Thyroid gland (tissue), 4 donors: ENCODE measurements at places on chromosomes 3 and 15. TPM values are rescaled to one million over a fixed set of nuclear protein-coding genes. Genes with fewer than 3 reads are reported as not detected.

DNA sequence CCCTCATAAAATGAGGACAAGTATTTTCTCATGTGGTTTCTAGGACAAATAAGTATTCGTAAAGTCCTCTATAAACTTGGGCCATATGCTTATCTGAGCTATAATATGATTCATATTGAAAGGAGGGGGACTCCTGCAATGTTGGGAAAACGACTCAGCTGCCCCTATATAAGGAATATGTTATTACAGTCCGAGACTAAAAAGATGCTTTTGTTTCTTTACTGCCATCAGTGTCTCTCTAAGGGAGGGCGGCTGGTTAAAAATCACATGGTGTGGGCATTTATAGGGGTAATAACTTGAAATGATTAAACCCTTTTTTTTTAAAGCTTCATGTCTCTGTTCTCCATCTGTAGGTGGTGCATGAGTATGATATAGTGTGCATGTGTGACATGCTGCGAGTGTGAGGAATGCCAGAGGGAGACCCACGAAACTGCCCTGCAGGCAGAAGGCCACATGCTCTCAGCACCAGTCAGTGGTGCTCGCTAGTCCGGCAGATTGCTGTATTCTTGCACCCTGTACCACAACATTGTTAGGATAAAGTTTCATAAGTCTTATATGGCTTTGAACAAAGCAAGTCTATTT, 256.0 kb upstream of the CTDSPL start:
- H3K36me3 ChIP-seq, result no peaks in the 10 kb centered on the region
- H3K4me3 ChIP-seq, result no peak overlapping the region

DNA sequence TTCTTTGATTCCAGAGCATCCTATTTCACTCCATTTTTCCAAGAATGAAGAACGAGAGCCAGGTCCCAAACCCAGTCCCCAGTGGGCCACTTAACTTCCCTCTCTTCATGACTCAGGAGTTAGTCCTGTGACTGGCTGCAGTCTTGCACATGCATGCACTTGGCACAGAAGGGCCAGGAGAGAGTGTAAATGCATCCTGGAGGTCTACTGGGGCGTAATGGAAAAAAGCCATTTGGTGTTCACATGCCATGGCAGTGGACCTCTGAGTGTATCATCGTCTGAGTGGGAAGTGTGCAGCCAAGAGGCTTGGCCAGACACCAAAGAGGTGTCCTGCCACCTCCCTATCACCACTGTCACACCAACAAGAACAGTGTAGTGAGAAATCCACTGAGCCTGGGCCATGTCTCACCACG, 15.1 kb upstream of the RFTN1 start:
- no peak overlapping the region for H3K4me3 ChIP-seq
- no peaks in the 10 kb centered on the region for H3K36me3 ChIP-seq
- no peaks in the 10 kb centered on the region for H3K27me3 ChIP-seq
- no peak overlapping the region for H3K27ac ChIP-seq
- peak; percentile 44 for DNase-seq
- no peaks in the 10 kb centered on the region for H3K4me1 ChIP-seq

DNA sequence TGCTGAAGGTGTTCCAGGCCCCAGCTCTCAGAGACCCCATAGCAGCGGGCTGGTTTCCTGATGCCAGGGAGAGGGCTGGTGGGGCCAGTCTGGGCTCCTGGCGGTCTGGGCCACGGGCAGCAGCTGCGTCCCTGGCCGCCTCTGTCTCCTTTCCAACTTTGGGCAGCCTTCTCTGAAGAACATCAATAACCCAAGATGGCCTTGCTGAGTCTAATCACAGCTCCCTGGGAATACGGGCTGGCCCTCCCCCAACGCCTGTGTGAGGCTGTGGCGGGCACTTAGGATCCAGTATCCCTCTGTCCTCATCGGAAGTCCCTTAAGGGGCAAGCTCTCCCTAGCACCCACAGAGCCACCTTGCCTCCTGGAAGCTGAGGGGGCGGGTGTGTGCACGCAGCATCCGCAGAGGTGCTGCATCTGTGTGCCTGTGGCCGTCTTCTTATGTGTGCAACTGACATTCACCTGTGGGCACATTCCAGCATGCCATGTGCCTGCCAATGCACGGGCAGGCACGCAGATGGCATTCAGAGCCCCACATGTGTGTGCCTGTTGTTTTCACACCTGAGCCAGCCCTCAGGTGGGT, 2.1 kb downstream of the ATP2B2 start:
- H3K4me1 ChIP-seq, result peaks cover 9% of the 10 kb centered on the region
- H3K27ac ChIP-seq, result no peak overlapping the region
- no peaks in the 10 kb centered on the region for H3K27me3 ChIP-seq
- DNase-seq, result no peak
- no peaks in the 10 kb centered on the region for H3K36me3 ChIP-seq

GRCh38 chr3:127037971-127038446, 55.1 kb downstream of the PLXNA1 start:
- peaks cover 12% of the 10 kb centered on the region for H3K36me3 ChIP-seq
- peaks cover 14% of the 10 kb centered on the region for H3K4me1 ChIP-seq
- H3K27me3 ChIP-seq, result no peaks in the 10 kb centered on the region
- no peak overlapping the region for H3K27ac ChIP-seq
- no peak overlapping the region for H3K4me3 ChIP-seq

DNA sequence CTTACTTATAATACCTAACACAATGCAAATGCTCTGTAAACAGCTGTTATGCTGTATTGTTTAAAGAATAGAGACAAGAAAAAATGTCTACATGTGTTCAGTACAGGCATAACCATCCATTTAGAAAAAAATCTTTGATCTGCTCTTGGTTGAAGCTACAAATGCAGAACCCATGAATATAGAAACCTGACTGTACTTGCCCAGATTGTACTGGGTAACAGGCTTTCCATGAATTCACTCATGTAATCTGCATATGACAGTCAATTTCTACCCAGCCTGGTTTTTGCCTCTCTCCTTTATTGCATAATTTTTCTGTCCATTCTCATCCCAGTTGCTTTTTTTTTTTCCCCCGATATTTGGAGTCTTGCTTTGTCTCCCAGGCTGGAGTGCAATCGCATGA, 62.6 kb upstream of the ETV5 start:
- no peaks in the 10 kb centered on the region for H3K36me3 ChIP-seq
- H3K27me3 ChIP-seq, result no peaks in the 10 kb centered on the region

- no peak overlapping the region for H3K4me3 ChIP-seq
- H3K27ac ChIP-seq, result no peak overlapping the region
- no peaks in the 10 kb centered on the region for H3K27me3 ChIP-seq
Observed at GRCh38 chr15:89528757-89529352, 32.5 kb upstream of the RHCG start.

DNA sequence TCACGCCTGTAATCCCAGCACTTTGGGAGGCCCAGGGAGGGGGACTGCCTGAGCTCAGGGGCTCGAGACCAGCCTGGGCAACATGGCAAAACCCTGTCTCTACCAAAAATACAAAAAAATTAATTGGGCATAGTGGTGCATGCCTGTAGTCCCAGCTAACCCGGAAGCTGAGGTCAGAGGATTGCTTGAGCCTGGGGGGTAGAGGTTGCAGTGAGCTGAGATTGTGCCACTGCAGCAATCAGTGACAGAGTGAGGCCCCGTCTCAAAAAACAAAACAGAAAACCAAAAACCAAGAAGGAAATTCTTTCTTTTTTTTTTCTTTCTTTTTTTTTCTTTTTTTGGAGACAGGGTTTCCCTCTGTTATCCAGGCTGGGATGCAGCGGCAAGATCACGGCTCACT, 3.5 kb downstream of the SPATA12 start:
- no peaks in the 10 kb centered on the region for H3K27me3 ChIP-seq
- H3K4me1 ChIP-seq, result peaks cover 46% of the 10 kb centered on the region
- no peaks in the 10 kb centered on the region for H3K36me3 ChIP-seq

DNA sequence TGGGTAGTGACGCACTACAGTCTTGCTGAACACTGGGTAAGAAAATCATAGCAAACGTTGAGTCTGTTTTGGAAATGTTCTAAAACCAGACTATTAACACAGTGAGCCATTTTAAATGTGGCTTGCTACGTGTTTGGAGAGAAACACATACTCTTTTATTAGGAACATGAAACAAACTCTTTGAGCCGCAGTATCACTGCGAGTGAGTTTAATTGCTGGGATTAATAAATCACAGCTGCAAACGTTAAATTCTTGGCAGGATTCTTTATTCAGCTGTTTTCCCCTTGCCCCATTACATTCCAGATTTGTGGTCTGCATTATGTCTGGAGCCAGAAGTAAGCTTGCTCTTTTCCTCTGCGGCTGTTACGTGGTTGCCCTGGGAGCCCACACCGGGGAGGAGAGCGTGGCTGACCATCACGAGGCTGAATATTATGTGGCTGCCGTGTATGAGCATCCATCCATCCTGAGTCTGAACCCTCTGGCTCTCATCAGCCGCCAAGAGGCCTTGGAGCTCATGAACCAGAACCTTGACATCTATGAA, 33.6 kb downstream of the BTD start:
- H3K27me3 ChIP-seq, result no peaks in the 10 kb centered on the region
- no peaks in the 10 kb centered on the region for H3K36me3 ChIP-seq
- no peak overlapping the region for H3K27ac ChIP-seq
- no peak for DNase-seq

GRCh38 chr15:54197995-54198394, 219.8 kb downstream of the UNC13C start:
- no peak overlapping the region for H3K4me3 ChIP-seq
- no peaks in the 10 kb centered on the region for H3K27me3 ChIP-seq
- no peaks in the 10 kb centered on the region for H3K36me3 ChIP-seq
- no peak overlapping the region for H3K27ac ChIP-seq
- H3K4me1 ChIP-seq, result no peaks in the 10 kb centered on the region
- no peak for DNase-seq

- H3K36me3 ChIP-seq, result no peaks in the 10 kb centered on the region
- H3K4me1 ChIP-seq, result peaks cover 10% of the 10 kb centered on the region
- no peak overlapping the region for H3K27ac ChIP-seq
Observed at GRCh38 chr15:29103824-29104565, 165.6 kb downstream of the NSMCE3 start.

- no peak overlapping the region for H3K27ac ChIP-seq
- H3K27me3 ChIP-seq, result no peaks in the 10 kb centered on the region
- no peaks in the 10 kb centered on the region for H3K36me3 ChIP-seq
- H3K4me1 ChIP-seq, result peaks cover 10% of the 10 kb centered on the region
- DNase-seq, result no peak
Observed at GRCh38 chr3:61885414-61885813, 324.0 kb downstream of the PTPRG start.

DNA sequence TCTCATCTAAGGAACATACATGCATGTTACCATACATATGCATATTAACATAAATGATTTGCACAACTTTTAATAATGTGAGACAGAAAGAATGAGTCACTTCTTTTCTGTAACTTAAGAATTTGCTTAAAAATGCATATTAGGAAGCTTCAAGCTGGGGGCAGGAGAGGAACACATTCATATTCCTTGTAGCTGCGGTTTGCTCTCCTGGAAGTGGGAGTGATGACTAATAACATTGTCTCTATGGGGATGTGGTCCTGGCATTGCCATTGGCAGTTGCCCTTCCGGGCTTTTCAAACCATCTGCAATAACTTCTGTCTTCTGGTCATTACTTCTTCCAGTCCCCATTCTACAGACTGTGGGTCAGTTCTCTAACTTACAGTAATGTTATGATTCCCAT, 15.6 kb downstream of the CHST2 start:
- H3K27ac ChIP-seq, result no peak overlapping the region
- no peak overlapping the region for H3K4me3 ChIP-seq
- DNase-seq, result no peak
- H3K27me3 ChIP-seq, result no peaks in the 10 kb centered on the region
- no peaks in the 10 kb centered on the region for H3K36me3 ChIP-seq

- H3K36me3 ChIP-seq, result no peaks in the 10 kb centered on the region
- H3K4me1 ChIP-seq, result no peaks in the 10 kb centered on the region
- no peaks in the 10 kb centered on the region for H3K27me3 ChIP-seq
- no peak for DNase-seq
- H3K27ac ChIP-seq, result no peak overlapping the region
- H3K4me3 ChIP-seq, result no peak overlapping the region
Observed at GRCh38 chr3:59133311-59133710, 83.5 kb upstream of the CFAP20DC start.

DNA sequence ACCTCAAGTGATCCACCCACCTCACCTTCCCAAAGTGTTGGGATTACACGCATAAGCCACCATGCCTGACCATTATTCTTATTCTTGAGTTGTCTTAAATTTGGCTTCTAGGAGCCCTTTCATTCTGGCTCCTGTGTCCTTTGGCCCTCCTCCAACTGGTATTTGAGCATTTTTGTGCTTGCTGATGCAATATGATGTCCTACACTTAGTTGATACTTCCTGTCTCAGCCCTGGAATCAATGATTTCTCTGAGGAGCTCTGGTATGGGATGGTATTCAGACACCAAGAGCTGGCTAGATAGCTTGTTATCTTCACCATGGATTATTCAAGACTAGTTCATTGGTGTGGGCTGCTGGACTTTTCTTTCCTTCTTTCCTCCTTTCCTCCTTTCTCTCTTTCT, 25.4 kb downstream of the ZNF621 start:
- no peak overlapping the region for H3K4me3 ChIP-seq
- H3K4me1 ChIP-seq, result no peaks in the 10 kb centered on the region
- H3K36me3 ChIP-seq, result no peaks in the 10 kb centered on the region

DNA sequence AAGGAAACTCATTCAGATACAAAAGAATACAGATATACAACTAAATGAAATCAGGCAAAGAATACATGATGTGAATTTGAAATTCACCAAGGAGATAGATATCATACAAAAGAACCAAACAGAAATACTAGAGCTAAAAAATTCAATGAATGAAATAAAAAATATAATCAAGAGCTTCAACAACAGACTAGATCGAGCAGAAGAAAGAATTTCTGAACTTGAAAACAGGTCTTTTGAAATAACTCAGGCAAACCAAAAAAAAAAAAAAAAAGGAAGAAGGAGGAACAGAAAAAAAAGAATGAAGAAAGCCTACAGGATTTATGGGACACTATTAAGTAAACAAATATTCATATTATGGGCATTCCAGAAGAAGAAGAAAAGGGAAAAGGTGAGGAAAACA, 137.8 kb downstream of the DMXL2 start:
- no peak overlapping the region for H3K4me3 ChIP-seq
- H3K4me1 ChIP-seq, result no peaks in the 10 kb centered on the region
- DNase-seq, result no peak
- H3K27ac ChIP-seq, result no peak overlapping the region
- H3K36me3 ChIP-seq, result peaks cover 6% of the 10 kb centered on the region

Gene MOBP
- not detected for total RNA-seq

Gene IL5RA
- total RNA-seq, result not detected

Gene TLR9
- not detected for total RNA-seq

Gene CIAO2A
- total RNA-seq, result 144 TPM

Gene GP5
- total RNA-seq, result 0.39 TPM

Gene CCR1
- 1.4 TPM for total RNA-seq

Gene LINGO1
- total RNA-seq, result 1.1 TPM

Gene OIP5
- not detected for total RNA-seq
